Stimulated activated CD4-positive, alpha-beta T cell treated with anti-CD3 and anti-CD28 coated beads, Interleukin-4, amount 100 ng/mL, for 24 hours (primary cell): ENCODE measurements at places on chromosomes 5 and 9.

DNA sequence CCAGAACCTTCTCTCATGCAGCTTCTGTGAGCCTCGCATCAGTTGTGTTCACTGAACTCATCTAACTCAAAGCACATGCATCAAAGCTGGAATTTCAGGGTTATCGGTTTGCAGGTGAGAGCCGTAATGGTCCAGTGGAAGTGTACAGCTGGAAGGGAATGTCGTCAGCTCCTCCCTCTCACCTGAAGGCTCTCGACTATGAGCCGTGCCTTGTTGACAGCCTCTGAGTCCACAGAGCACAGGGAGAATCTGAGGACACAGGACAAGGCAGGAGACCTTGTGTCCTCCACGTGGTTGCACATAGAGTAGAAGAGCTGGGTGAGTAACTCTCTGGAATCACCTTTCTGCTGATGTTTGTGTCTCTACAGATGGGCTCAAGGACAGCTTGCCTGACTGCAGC, 38.8 kb downstream of the PROP1 start:
- DNase-seq = no peak

- DNase-seq = no peak
These were observed 247.7 kb upstream of the RFX3 start for GRCh38 chr9:3773362-3774060.

DNA sequence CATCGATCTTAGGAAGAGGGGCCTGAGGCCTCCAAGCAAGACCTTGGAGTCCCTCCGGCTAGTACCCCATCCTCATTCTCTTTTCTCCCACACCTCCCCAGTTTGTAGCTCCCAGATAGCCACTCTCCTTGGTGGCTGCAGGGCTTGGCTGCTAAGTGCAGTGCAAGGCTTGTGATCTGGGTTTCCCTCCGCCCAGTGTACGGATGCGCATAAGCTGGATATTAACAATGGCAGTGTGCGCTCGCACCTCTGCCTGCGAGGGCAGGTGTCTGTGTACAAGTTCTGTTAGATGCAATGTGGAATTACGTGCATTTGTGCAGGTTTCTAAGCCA, 71.0 kb upstream of the TBCA start:
- no peak for DNase-seq

DNA sequence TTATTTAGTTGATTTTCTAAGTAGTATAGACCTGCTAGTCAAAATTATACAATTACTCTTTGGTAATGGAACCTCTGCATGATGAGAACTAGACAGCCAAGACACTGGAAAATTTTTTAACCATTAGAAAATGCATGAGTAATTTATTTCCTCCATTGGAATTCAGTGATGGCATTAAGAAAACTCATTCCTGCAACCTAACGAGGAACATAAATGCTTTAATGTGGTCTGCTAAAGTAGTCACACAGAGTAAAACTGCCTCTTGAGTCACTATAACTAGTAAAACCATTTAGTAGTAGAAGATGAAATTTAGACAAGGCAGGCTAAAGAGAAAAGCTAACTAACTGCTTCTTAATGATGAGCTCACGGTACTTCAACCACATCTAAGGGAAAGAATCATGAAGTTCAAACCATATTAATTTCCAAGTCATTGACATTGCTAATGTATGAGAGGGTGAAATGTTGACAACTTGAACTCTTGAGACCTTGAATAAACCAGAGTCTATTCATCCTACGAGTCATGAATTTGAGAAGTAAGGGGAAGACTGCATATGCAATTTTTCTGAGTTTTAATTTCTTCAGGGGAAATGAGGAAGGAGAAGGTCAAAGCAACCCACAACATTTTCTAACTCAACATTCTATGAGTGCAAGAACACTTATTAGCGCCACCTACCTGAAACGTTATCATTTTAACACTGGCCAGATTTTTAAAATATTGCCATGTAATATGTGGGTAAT, 74.4 kb downstream of the GLIS3 start:
- DNase-seq = no peak

DNA sequence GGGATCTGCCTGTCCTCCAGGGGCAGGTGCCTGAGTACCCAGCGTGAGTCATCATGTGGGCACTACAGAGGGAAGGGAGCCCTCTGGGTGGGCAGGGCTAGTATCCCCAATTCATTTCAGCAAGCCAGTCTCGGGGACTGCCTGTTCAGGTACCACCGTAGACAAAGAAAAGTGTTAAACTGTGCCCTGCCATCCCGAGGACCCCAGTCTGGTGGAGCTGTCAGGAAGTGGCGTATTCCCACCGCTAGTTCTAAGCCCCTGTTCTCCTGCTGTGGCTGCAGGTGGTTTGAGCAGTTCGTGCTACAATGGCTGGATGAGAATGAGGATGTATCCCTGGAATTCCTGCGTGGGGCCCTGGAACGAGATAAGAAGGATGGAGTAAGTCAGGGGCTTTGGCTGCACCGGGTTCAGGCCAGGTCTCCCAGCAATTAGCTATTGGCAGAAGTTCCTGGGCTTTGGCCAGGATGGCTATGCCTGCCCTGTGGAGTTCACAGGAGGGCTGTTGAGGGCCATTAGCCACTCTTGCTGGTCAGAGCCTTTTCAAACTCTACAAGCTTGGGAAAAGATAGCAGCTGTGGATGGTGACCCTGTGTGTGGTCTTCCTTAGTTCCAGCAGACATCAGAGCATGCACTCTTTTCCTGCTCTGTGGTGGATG, 93.2 kb upstream of the RUSC2 start:
- DNase-seq = no peak

- DNase-seq = no peak
These were observed 205.0 kb downstream of the DOCK8 start for GRCh38 chr9:419571-420171.

DNA sequence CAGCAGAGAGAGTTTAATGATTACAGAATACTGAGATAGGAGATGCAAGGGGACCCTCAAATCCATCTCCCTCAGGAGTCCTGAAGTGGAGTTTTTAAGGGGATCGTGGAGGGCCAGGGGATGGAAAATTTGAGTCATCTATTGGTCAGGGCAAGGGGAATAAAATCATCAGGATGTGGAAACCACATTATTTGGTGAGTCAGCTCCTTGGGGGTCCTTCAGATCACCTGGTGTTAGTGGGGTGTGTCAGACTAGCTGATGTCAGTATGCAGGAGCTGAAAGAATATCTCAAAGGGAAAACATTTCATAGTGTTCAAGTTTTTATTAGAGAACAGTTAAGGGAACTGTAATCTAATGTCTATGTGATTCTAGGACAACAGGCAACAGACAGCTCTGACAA, 183.0 kb upstream of the FTMT start:
- DNase-seq = no peak

- DNase-seq = no peak
These were observed 130.9 kb downstream of the HTR1A start for GRCh38 chr5:63831381-63831780.

- peak; percentile 19 for DNase-seq
These were observed 1.6 kb downstream of the ANXA6 start for GRCh38 chr5:151155775-151156506.

DNA sequence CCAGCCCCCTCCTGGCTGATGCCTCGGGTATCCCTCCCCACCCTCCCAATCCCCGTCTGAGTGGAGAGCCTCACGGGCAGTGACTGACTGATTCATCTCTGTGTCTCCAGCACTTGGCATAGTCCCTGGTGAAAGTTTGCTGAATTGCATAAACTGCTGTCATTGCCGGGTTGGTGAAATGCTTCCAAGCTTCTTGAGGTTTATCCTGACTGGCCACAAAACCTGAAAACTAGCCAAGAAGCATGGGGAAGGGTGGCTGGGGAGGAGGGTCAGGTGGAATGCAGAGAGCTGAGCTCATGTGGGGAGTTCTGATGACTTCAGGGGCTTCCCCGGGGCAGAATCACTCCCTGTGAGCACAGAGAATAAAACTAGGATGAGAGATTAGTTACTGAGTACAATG, 56.9 kb upstream of the GGTA1 start:
- no peak for DNase-seq

DNA sequence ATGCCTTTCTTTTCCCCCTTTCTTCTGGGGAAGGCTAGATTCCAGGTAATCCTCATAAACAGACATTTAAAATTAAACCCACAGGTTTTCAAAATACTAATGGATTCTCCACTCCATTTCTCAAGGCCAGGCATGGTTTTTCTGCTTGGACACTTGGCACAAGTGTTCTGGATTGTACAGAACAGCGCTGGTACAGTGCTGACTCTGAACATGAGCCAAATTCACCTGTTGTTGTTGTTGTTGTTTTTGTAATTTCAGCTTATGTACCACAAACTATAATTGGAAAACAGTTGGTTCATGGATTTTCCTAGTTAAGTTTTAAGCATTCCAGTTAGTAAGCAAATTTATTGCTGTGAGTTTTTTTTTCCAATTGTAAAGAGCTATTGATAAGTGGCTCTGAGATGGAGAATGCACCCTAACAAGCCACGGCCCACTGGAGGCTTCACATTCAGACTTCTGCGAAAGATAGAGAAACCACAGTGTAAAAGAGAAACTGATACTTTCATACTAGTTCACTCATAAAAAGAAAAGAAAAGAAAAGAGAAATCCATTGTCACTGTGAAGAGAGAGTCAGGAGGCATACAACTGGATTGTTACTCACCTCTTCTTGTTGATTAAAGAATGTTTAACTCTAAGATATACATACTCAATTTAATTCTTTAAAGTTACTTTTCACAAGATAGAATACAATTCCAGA, 16.2 kb upstream of the ITGA1 start:
- peak; percentile 43 for DNase-seq

DNA sequence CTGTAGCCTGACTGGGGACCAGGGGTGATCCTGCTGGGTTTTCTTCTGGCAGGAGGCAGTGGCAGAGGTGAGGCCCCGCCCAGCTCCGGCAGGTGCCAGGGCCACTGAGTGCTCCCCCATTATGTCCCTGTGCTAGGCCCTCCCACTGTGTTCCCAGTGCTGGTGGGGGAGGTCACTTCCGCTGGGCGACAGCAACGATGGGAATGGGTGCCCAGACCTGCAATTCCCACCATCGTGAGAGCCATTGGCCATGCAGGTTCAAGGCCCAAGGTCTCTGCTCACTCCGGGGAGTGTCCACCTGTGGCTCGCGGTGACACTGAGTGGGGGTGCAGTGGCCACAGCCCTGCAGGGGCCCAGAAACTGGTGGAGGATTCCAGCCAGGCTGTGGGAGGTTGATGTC, 98.6 kb downstream of the RXRA start:
- DNase-seq = no peak

GRCh38 chr5:163563880-163564279, 58.5 kb downstream of the MAT2B start:
- DNase-seq = no peak

DNA sequence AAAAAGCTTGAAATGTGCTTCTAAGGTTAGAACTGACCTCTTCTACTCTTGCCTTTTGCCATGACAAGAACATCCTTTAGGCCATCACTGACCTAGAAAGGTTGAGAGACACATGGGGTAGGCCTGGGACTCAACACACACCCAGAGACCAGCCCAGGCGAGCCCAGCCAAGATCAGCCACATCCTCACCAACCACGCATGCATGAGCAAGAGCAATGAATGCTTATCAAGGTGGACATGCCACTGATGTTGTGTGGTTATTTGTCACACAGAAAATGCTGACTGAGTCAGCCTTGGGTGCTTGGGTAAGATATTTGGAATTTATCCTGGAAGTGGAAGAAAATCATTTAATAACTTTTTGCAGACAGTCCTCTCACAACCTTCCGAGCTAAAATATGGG, 39.4 kb downstream of the SMIM23 start:
- DNase-seq = no peak

DNA sequence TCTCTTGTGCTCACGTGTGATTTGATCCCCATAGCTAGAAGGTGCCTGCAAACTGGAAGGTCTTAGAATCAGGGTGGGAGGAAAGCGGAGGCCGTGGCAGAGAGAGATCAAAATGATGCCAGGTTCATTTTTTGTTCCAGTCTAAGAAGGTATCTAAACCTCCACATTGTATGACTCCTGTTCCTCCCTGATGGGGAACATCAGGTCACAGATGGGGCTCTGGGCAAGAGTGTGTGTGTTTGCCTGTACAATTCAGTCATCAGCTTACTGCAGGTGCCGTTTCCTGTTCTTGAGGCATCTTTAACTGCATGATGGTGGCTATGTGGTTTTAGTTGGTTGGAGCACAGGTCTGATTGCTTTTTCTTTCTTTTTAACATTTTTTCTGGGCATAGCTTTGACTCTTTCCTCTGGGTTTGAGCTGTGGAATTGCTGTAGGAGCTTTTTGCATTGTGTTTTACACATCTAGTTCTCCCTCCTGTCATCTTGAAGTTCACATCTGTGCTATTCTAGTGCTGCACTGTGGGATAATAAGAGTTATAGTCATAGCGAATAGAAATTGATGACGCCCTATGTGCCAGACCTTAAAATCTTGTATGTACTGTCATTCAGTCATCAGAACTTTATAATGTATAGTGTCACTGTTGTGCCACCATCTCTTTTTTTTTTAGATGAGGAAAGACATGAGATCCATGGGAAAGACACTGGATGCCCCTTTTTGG, 30.8 kb downstream of the ARHGAP26 start:
- DNase-seq = peak; percentile 34

DNA sequence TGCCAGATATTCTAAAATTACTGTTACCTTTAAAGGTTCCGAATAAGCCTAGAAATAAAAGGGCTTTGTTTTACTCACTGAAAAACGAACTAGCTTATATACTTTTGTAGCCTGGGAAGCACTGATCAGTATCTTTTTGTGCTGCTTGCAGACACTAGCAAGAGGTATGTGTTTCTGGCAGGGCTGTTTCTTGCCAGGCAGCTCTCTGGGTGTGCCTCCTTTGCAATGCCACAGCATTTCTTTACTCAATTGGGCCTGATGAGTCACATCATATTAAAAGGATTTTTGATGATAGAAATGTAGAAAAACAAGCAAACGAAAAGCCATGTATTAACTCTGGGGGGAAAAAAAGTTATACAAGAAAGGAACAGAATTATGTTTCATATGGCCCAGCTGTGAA, 35.6 kb downstream of the CD180 start:
- DNase-seq = peak; percentile 48

- no peak for DNase-seq
These were observed 237.0 kb downstream of the KIF4B start for GRCh38 chr5:155250596-155250995.

- no peak for DNase-seq
These were observed 23.1 kb downstream of the ADGRD2 start for GRCh38 chr9:124473310-124473709.

GRCh38 chr5:138903130-138903775, 28.1 kb upstream of the LRRTM2 start:
- no peak for DNase-seq

DNA sequence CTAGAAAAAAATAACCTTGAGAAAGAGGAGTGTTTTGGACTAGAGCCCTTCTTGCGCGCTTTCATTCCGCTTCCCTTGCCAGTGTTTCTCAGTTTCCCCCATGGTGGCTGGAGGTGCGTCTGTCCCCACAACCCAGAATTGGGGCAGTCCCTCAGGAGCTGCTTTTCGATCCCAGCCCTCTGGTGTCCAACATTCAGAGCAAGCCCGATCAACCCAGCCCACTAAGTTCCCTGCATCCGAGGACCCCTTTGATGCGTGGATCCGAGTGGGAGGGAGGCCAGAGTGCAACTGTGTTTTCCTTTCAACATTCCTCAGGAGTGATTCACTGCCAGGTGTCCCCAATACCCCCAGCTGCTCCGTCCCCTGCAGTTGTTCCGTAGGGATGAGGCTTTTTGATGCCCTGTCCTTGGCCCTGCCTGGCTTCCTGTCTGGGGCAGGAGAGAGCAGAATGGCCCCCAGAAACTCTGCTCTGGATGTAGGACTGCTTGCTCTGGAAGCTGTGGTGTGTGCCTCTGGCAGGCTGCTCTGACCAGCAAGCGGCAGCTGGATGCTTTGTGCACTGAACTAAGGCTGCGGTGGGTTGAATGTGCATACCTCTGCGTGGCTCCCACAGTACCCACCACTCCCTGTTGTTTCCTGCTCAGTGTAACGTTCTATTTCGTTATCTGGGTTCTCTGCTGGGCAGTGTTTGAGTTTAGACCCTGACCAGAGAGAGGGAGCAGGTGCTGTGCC, 117.5 kb downstream of the BOD1 start:
- no peak for DNase-seq

- no peak for DNase-seq
These were observed 3.9 kb downstream of the NIPAL4 start for GRCh38 chr5:157463621-157464518.
